ENCODE measurements at places on chromosomes 7 and 10.

DNA sequence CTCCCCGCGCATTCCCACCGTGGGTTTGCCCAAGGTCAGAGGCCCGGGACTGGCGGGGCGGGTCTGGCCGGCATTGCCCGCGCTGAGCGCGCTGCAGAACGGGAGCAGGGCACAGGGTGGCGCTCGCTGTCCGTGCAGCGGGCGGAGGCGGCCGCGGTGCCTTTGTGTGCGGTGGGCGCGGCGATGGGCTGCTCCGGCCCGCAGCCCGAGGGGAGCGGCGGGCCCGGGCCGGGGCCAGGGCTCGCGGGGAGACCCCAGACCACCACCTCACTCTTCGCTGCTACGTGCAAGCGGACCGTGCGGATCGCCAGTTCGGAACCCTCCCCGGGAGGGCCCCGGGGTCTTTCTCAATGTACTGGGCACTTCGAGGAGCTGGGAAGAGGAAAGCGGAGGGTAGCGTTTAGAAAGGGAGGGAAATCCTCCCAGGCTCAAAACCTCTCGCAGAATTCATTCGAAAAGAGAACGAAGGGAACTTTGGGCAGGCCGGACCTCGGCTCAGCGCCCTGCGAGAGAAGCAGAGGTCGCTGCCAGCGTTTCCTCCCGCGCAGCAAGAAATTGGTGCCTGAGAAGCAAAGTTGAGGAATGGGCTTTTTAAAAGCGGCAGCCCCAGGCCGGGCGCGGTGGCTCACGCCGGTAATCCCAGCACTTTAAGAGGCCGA lies 8.5 kb downstream of the SP8 start:
- peak; percentile 34 for DNase-seq

- DNase-seq, result no peak
These were observed 195.8 kb upstream of the NPVF start for GRCh38 chr7:25424113-25424512.

DNA sequence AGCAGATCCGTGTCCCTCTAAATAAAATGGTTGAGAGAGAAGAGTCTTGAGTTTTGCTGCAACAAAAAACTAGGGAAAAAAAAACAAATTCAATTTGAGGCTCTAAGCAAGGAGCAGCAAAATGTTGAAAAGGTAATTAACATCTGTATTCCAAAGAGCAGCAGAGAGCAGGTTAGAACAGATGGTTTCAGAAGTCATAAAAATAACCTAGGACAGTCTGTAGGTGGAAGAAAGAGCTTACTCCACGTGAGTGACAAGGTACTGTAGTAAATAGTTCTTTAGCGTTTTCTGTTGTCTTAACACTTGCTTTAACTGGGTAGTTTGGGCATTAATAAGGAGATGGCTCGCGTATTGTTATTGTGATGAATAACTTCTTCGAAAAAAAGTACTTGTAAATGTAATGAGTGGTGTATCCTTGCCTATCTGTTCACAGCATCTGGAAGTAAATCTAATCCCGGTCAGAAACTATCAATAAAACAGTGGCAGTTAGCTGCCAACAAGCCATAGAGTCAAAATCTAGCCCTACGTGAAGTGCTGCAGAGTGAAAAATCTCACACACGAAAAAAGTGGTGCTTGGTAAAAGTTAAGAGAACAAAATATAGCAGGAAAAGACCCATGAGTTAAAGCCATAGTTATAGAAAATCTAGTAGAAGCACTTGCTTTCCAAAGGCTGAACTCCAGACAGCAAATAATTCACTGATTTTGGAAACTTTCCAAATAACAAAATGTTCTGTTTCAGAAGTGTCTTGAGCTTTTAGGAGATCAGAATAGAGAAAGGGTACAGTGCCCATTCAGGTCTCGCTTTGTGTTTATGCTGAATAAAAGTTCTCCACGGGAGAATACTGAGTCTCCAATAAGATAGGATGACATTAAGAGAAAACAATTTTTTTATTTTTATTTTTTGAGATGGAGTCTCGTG lies 49.3 kb upstream of the PARD3 start:
- DNase-seq, result no peak

DNA sequence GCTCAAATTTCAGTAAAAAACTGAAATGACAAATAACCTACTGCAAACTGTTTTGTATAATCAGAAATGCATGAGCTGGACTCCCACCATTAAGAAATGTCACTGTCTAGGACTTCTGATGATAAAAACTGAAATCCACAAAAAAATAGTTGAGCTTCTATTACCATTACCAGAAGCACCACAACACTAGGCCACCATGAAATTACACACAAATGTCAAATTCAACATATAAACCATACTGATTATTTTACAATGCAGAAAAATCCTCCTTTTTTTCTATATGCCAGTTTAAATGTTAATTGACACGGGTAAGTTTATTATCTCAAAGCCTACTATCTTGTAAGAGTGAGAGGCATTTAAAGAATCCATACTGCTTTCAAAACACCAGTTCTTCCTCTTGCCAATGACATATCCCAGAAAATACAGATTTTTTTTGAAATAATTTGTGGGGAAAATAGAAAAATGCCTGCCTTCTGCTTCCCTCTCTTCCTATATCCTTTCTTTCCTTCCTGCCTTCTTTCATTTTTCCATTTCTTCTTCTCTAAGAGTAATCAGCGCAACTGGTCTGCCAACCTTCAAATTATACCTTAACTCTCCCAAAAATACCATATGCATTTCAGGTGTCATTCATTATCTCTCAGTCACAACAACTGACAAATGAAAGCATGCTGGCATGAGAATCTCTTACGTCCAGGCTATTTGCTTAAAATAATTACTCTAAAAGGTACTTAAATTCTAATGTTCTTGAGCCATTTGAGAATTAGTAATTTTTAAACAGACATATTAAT lies 12.3 kb downstream of the PDK4 start:
- DNase-seq, result no peak

- DNase-seq, result peak; percentile 27
These were observed 60.8 kb upstream of the NAMPT start for GRCh38 chr7:106345421-106346166.

- peak; percentile 93 for DNase-seq
These were observed 155.7 kb downstream of the PTPRN2 start for GRCh38 chr7:158431941-158432347.

DNA sequence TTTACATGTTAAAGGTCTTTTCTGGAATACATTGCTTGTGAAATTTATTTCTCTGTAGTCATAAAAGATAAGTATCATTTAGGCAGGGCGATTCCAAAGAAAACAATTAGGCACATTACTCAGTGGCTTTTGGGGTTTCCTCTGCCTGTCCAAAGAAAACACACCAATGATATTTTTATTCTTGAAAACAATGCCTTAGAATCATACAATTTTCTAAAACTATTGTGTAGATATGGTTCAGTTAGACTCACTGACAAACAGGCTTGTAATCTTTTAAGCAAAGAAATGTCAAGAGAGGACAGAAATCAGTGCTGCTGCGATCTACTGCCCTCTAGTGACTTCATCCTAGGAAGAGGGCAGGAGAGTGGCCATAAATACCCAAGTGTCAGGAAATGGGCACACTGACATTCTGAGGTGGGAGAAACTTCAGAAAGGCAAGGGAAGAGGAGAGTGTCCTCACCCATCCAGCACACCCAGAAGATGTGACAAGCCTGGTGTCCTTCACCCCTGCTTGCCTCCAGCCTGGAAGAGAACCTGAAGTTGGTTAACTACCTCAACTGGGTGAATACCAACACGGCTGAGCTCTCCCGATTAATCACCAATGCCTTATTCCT lies 120.5 kb downstream of the GALNT11 start:
- DNase-seq, result peak; percentile 55

DNA sequence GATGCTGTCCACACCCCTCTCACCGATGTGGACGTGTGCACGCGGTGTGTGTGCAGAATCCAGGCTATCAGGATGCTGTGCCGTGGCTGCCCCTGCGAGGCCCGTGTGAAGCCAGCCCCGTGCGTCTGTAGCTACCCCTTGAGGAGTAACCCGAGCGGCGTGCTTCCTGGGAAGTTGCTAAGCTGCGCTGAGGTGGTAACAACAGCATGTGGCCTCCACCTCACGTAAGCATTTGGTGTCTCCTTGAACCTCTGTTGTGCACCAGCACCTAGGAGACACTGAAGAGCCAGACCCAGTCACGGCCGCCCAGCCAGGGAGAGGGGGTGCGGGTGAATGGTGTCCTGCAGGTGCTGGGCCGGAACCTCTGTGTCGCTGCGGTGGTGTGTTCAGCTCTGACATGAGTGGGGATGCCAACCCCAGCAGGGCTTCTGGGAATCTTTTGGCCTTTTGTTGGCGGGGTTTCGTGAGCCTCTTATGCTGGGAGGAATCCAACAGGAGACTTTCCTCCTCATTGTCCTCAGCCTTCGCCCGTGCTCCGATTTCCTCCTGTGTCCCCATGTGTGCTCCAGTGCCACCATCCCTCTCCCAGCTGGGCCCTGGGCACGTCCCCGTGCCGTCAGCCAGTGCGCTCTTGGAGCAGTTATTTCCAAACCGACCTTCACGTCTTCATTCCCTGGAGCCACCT lies 60.4 kb downstream of the DNAJB6 start:
- DNase-seq, result no peak

DNA sequence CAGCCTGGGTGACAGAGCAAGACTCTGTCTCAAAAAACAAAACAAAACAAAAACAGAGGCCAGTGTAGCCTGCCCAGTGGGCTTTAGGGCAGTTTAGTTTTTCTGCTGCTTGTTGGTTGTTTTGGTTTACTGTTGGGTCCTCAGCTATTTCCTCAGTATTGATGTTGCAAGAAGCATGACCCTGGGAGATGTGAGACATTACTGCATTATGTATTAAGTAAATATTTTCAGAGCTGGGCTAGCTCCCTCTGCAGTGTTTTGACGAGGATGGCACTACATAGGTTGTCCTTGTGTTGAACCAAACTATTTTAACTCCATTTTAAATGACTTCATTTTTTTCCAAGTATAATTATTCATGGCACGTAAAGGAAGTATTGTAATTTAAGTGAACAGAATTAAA lies 4.8 kb downstream of the AKAP9 start:
- peak; percentile 70 for DNase-seq

- no peak for DNase-seq
These were observed 133.2 kb downstream of the VPS50 start for GRCh38 chr7:93365341-93365740.

DNA sequence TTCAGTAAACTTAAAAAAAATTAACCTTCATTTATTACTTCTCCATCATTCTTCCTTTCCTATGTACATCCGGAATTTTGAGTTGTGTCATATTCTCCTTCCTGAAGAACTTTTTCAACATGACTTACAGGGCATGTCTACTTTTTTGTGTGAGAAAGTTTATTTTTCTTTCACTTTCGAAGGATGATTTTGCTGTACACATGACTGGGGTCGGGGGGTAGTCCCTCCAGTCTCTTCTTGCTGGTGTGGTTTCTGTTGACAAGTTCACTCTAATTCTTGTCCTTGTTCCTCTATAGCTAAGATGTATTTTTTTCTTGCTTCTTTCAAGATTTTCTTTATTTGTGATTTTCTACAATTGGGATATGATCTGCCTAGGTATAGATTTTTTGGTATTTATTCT lies 55.8 kb downstream of the INPP5A start:
- no peak for DNase-seq

DNA sequence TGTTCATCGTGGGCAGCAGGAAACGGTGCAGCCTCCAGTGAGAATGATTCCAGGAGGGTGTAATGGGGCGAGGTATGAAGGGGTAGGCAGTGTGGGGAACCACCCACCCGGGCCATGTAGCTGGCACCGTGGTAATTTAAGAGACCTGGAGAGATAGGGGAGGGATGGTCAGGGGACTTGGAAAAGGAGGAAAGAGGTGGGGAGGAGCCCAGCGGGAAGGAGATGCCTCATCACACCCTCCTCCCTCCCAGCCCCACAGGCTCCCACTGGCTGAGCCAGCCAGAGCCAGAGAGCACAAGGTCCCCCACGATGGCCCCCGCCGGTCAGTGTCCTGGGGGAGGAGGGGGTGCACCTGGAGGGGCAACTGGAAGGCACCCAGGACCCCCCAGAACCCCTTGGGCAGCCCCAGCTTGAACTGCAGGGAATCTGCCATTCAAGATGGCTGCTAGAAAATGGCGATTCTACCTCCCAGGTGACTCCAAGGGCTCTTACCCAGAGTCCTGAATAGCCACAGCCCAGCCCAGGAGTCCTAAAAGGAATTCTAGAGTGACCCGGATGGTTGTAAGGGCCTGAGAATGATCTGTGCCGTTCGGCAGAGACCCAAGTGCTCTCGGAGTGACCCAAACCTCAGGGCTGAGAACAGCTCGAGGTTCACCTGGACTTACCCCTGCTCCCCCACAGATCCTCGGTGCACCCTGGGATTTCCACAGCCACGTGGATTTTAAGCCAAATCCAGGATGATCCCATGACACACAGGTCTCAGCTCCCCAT lies 28.8 kb downstream of the CALML3 start:
- DNase-seq, result no peak

GRCh38 chr7:138980563-138981291 lies 462 bp downstream of the KIAA1549 start:
- DNase-seq, result no peak

- DNase-seq, result peak; percentile 75
These were observed 6.5 kb downstream of the FZD8 start for GRCh38 chr10:35635576-35635975.

GRCh38 chr7:28627263-28627653 lies 214.9 kb downstream of the CREB5 start:
- DNase-seq, result no peak

- DNase-seq, result no peak
These were observed 60.7 kb downstream of the ZNF783 start for GRCh38 chr7:149322737-149323136.

DNA sequence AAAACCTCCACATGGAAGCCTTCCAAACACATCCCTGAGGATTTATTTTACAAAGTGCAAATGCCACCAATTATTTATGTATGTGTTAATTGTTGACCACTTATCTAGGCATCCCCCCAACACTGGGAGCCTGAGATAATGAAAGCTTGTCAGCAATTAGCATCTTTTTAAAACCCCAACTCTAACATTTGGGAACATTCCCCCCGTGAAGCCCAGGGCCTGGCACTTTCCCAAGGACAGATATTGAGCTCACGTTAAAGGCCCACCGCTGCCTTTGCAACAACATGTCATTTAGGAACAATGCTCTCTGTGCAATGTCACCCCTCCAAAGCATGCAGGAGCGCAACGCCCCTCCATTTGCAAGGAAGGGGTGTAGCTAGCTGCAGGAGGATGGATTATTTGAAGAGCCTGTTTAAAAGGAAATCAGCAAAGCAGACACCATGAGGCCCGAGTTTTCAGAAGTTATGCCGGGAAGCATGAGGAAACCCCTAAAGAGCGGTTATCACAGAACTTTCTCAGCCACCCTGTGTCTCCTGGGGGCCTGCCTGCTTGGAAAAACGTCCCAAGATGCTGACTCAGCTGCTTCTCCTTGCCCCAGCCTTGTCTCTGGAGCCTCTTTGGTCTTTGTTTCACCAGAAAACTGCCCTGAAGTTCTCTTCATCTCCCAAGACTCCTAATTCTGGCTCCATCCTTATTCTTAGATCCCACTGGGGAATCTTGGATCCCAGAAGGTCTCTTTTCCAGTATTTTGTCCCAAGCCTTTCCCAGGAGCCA lies 444.1 kb downstream of the GRID1 start:
- DNase-seq, result no peak

GRCh38 chr10:17445400-17445998 lies 8.9 kb downstream of the ST8SIA6 start:
- DNase-seq, result peak; percentile 66

GRCh38 chr7:96700516-96700915 lies 9.1 kb downstream of the SEM1 start:
- DNase-seq, result peak; percentile 23

- DNase-seq, result peak; percentile 87
These were observed 1.4 kb upstream of the LCOR start for GRCh38 chr10:96830511-96831199.

- peak; percentile 37 for DNase-seq
These were observed 496.8 kb downstream of the TFEC start for GRCh38 chr7:115533785-115534184.

Measured in epithelial cell of esophagus (primary cell).